Stimulated activated effector memory CD8-positive, alpha-beta T cell treated with anti-CD3 and anti-CD28 coated beads, Interleukin-12 subunit alpha, Interleukin-12 subunit beta, amount 100 ng/mL, for 72 hours (primary cell): ENCODE measurements at places on chromosomes 1 and 21.

GRCh38 chr1:10338047-10338446 lies 60.8 kb upstream of the PGD start:
- peak; percentile 65 for DNase-seq

GRCh38 chr1:224783006-224783651 lies 146.3 kb upstream of the DNAH14 start:
- peak; percentile 22 for DNase-seq

DNA sequence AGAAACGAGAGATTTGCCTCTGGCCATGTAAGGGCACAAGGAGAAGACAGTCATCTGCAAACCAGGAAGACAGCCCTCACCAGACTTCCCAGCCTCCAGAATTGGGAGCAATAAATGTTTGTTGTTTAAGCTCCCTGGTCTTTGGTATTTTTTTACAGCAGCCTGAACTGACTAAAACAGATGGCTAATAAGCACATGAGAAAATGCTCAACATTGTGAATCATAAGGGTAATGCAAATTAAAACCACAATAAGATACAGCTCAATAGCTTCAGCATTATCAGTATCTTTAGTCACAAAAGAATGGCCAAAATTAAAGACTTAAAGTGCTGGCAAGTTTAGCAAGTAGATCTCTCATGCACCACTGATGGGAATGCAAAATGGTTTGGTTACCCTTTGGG lies 11.7 kb downstream of the UBE2G2 start:
- DNase-seq: no peak

DNA sequence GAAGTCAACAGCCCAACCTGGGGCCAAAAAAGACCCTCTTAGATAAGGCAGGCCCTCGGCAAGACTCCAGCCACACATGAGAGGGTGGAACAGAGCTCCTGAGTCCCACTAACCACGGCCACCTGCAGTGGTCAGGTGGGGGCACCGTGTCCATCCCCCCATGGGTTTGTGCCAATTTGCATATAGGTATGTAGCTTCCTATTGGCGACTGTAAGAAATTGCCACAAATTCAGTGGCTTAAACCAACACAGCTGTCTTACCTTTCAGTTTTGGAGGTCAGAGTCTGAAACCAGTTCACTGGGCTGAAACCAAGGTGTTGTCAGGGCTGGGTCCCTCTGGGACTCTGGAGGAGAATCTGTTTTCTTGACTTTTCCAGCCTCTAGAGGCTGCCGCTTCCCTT lies 59.3 kb downstream of the COL18A1 start:
- no peak for DNase-seq

DNA sequence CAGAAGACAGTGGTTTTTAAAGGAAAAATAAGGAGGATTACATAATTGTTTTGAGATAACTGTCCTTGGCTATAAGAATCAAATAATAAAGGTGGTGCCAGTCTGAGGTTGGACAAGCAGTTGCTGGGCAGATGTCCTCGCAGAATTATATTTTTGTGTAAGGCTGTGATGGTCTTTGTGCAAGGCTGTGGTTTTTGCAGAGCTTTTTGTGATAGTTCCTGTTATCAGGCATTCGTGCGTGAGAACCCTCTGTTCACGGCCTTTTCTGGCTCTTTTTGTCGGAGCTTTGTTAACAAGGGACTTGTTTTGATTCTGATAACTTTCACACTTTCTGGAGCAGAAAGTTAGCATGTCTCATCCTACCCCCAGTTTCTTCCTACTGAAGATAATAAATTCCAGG lies 33.4 kb downstream of the SH3BP5L start:
- DNase-seq: peak; percentile 25

- DNase-seq: peak; percentile 67
Observed at GRCh38 chr1:203338335-203339036, 12.4 kb downstream of the FMOD start.

GRCh38 chr21:28154121-28154520 lies 838.6 kb downstream of the LTN1 start:
- DNase-seq: no peak

DNA sequence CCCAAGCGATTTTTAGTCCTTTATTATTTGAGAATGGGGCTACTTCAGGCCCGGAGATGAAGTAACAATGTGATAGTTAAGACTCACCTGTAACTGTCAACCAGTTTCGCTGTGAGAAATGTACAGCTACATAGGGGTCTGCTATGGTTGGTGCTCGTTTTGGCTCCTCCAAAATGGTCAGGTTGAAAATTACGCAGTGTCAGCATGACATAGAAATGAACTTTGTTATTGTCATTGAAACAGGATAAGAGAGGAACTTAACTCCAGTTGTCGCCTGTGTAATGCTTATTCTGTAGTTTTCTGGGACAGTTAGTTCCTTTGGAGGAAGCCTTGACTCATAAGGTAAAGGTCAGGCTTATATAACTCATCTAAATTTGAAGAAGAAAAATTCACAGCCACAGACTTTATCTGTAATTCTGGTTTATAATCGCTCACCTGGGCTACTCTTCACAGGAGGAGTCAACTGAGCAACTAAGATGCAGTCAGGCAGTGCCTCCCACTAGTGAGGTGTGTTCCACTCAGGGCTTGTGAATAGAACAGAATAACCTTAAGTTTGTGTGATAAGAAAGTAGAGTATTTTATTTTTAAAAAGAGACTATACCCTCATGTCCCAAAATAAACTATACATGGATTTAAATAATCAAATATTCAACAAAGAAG lies 130.9 kb downstream of the CD247 start:
- DNase-seq: no peak

GRCh38 chr1:206581571-206581981 lies 30.7 kb downstream of the EIF2D start:
- peak; percentile 30 for DNase-seq

DNA sequence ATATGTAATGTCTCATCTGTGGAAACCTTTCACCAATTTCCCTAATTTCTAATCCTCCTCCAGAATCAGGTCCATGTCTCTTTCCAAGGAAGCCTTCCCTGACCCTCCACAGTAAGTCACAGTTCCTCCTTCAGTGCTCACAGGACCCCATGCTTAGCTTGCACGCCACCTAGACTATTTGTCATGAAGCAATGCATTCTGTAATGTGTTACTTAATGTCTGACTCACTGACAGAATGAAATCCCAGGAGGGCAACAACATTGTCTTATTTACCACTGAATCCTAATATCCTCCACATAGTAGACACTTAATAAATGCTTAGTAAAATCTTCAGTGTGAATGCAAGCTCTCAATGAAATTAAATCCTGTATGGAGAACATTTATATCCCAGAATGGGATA lies 245.9 kb upstream of the PLD5 start:
- no peak for DNase-seq

- DNase-seq: no peak
Observed at GRCh38 chr1:93827633-93828366, 51.2 kb downstream of the DNTTIP2 start.

DNA sequence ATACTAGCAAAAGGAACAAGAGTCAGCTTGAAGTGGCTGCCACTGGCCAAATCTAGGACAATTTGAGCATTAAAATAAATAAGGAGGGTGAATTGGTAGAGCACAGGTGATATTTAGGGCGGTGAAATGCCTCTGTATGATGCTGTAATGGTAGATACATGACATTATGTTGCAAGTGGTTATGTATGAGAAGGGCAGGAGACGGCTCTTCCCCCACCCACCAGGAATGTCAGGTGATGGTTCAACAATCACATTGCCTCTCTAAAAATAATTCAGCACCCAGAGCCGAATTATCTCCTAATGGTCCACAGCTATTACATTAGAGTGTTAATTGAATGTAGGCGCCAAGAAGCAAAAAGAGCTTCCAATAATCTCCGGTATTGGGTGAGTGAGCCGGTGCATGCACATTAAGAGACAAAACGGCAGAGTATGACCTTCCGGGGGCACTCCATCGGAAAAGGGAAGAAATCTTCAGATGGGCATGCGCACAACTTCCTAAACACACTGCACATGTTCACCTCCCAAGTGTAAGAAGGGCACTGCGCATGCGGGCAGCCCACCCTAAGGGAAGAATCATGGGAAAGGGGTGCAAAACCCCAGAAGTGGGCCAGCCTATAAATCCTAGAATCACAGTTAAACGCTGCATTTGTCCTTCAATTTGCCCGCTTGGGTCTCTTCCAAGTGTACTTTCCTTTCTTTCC lies 6.8 kb upstream of the IFNAR1 start:
- DNase-seq: no peak

GRCh38 chr1:231931846-231932454 lies 305.4 kb downstream of the DISC1 start:
- peak; percentile 64 for DNase-seq

DNA sequence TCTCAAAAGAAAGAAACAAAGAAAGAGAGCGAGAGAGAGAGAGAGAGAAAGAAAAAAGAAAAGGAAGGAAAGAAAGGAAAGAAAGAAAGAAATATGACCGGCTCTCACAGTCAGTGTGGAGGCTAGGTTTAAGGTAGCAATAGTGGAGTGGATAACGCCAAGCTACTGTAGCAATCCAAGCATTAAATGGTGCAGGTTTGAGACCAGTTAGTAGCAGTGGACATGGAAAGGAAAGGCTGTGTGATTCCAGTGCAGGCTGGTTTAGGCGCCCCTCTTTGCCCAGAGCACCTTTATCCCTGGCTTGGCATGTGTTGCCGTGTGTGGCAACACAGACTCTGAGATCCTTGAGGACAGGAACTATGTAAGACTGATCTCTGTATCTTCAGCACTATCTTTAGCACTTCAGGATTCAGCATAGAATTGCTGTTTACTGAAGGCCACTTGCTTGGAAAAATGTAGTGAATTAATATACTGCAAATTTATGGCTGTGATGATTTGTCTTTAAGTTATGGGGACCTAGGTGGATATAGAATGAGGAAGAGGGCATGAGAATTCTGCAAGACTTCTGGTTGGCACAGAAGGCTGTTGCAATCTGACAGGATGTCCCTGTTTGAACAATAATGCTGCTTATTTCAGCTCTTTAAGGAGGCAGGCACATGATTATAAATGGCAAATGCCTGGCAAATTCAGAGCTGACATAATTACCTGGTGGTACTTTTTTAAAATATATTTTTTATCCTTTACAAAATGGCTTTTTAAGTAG lies 10.8 kb upstream of the OSBPL9 start:
- no peak for DNase-seq
